ENCODE measurements at places on chromosomes 1 and 21.

GRCh38 chr1:3657096-3657475, 4.8 kb downstream of the TP73 start:
- DNase-seq: no peak

GRCh38 chr1:224859651-224860050, 69.8 kb upstream of the DNAH14 start:
- no peak for DNase-seq

DNA sequence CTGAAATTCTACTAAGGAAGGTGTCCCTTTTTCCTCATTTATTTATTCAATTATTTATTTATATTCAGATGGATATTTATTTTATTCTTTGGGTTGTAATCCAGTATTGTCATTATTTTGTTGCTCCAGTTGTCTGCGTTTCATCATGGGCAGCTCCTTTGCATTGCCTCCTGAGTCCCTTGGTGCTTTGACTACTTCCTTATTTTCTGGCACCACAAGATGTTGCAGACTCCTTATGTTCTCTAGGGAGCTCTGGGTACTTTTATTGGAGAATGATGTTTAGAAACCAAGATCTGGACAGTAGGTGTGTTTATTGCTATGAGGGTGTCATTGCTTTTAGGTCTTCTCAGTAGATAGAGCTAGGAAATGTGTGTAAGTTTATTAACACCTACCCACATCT, 59.9 kb upstream of the ERRFI1 start:
- DNase-seq: no peak

- DNase-seq: no peak
Observed at GRCh38 chr1:244054924-244055263, 3.8 kb downstream of the ZBTB18 start.

GRCh38 chr1:111448482-111448917, 556 bp downstream of the WDR77 start:
- peak; percentile 11 for DNase-seq

- DNase-seq: no peak
Observed at GRCh38 chr1:109644670-109645069, 11.2 kb upstream of the GSTM4 start.

DNA sequence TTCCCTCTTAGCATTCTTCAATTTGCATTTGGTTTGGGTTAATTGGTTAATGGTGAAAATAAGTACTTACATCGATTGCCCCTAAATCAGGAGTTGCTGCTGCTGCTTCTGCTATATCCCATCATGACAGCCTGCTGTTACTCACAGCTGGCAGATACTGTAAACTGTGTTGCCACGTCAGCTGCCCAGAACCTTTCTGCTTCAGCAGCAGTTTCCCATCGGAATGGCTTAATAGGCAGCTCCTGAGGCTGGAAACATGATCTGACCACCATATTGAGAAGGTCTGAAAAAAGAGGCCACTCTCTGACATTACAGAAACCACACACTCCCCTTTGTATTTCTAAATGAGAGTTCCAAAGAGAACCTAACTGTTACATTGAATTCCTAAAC, 14.3 kb upstream of the SEC16B start:
- no peak for DNase-seq

- no peak for DNase-seq
Observed at GRCh38 chr1:79787631-79788030, 781.1 kb upstream of the ADGRL4 start.
